ENCODE measurements at places on chromosomes 1 and 21.
A peak's percentile ranks its signal among the peaks of the same experiment; 100 is the strongest.

- DNase-seq = no peak
These were observed 248.7 kb upstream of the CSF3R start for GRCh38 chr1:36731226-36732014.

- DNase-seq = no peak
These were observed 25.6 kb downstream of the ZBTB17 start for GRCh38 chr1:15950302-15950701.

- DNase-seq = no peak
These were observed 13.0 kb downstream of the SOX13 start for GRCh38 chr1:204085876-204086275.

DNA sequence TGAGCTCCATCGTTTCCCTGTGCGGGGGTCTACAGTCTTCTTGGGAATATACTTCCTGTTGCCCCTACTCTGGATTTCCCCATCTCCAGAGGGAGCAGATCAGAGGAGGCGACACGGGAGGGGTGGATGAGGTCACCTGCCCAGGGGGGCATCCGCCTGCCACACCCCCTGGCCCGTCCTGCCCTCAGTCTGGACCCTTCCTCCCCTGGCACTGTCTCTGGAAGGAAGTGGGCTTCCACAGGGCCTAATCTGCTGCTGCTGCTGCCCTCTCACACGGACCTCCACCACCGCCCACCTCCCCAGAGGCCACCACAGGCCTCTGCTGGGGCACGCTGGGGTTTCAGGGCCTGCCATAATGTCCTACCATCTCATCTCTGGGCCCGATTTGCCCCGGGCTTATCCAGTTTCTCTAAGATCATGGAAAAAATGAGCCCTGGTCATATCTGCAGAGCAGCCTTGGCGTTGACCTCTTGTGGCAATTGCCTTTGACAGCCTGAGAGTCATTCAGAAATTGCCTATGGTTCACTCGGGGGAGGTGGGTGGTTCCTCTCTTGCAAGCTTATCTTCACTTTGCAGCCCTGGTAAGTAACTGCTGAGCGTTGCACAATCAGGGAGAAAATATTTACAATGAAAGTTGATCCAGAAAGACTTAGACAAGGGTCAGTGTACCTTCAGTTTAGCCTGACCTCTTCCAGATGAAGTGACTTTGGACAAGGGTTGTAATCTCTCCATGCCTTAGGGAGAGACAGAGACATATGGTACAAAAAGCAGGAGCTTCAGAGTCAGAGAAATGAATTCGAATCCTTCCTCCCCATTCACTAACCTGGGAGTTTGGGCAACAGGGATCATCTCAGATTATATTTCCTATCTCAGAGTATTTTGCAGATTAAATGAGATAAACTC is 252.4 kb downstream of the TOMM20 start:
- DNase-seq = no peak

GRCh38 chr1:19921310-19921709 is 2.1 kb downstream of the PLA2G2E start:
- no peak for DNase-seq

DNA sequence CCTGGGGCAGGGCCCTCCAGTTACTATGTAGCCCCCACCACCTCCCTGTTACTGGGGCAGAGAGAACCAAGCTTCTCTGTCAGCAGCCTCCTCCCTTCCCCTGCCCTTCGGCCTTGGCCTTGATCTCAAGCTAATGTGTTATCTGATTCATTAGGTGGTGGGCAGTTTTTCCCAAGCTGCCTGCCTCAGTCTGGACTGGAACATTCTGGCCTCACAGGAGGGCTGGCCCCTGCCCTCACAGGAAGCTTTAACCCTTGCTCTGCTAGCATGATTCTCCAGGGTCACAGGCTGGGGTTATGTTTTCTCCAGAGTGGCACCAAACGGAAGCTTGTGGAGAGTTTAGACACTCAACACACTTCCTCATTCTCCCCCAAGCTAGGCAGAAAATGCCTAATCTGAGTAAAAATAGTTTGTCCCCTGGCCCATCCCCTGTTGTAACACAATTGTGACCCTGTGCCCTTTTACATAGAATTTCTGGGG is 37.2 kb upstream of the SLC6A9 start:
- DNase-seq = no peak

DNA sequence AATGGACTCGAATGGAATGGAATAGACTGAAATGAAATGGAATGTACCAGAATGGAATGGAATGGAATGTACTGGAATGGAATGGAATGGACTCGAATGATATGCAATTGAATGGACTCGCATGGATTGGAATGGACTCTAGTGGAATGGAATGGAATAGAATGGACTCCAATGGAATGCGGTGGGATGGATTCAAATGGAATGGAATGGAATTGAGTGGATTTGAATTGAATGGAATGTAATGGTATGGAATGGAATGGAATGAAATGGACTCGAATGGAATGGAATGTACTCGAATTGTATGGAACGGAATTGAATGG is 99.6 kb upstream of the FBXO28 start:
- DNase-seq = no peak

GRCh38 chr1:43947874-43948437 is 1.2 kb downstream of the IPO13 start:
- no peak for DNase-seq

GRCh38 chr1:145711213-145711651 is 4.1 kb upstream of the PDZK1 start:
- DNase-seq = no peak

GRCh38 chr1:29539971-29540370 is 303.6 kb downstream of the PTPRU start:
- no peak for DNase-seq

- DNase-seq = no peak
These were observed 24.1 kb downstream of the EIF4G3 start for GRCh38 chr1:21152423-21153100.

DNA sequence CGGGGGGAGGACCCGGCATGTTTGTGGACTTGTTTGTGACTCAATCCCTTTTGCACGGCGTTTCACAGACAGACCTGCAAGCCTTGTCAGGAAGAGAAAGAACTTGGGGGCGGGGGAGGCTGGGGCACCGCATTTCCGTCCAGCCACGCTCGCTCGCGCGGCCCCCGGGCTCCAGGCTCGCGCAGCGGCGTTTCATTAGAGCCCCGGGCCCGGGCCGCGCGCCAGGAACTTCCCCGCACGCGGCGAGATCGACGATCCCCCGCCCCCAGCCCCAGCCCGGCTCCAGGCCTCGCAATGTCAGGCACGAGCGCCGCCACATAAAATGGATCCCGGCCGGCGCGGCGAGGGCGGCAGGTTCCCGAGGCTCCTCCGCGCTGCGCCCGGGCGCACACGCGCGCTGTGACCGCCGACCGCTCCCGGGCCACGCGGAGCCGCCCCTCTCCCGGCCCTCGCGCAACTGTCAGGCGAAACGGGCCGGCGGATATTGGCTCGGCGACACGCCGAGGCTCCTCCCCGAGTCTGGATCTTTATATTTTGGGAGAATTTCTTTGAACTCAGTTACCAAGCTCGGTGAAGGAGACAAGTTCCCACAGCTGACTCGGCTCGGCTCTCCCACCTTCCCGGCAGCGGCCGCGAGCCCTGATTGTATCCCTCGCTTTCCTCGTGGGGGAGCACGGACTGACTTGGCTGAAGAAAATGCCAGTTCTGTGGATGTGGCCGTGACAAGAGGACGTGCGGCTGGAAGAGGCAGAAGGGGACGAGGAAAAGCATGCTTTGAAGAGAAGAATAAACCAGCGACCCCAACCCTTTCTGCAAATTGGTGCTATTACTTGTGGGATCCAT is at the start of gene KIF26B:
TSS of gene KIF26B (plus strand) at position 557 of the 843 bp plus-strand sequence. CDS start 440 bp downstream, outside the sequence.
- DNase-seq = no peak

- no peak for DNase-seq
These were observed 857.4 kb downstream of the USP25 start for GRCh38 chr21:16587141-16587581.

DNA sequence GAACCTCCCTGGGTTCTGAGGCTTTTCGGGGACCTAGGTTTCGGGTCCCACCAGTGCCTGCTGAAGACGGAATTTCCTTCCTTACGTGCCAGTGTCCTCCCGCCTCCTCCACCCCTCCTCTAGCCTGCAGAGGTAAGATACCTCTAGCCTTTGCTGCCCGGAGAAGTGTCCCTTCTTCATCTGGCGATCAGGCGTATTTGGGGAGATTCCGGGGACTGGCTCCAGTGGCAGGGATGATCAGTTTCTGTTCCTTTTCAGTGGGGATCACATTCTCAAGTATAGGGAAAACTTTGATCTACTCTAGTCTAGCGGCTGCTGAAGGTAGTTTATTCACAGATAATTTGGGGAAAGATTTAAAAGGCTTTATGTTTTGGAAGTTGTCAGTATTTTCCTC is 674 bp downstream of the CEP350 start:
- no peak for DNase-seq

DNA sequence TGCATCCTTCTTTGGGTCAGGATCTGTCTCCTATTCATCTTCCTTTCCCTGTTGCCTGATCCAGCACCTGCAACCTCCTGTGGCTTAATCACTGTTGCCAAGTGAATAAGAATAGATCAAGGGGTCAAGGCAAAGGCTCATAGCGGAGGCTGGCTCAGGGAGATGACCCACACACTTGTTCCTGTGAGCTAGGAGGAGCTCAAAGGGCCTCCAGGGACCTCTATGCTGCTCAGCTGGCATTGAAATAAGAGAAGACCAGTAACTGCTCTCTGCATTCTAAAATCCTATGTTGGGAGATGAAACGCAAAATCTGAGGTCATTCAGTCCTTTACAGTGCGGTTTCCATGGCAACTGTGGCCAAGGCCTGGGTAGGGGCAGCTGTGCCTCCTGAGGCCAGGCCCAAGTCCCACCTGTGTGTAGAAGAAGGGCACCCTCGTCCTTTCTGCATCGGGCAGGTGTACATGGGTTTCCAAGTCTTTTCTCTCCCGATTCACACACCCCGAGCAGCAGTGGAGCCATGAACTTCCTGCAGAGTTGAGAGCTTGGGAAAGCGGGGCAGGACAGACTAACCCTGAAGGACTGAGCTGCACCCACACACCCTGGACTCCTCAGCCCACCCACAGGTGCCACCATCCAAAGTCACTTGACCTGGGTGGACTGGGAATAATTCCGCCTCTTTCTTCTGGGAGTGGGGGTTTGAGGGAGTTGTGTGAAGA is 27.8 kb upstream of the STUM start:
- no peak for DNase-seq

DNA sequence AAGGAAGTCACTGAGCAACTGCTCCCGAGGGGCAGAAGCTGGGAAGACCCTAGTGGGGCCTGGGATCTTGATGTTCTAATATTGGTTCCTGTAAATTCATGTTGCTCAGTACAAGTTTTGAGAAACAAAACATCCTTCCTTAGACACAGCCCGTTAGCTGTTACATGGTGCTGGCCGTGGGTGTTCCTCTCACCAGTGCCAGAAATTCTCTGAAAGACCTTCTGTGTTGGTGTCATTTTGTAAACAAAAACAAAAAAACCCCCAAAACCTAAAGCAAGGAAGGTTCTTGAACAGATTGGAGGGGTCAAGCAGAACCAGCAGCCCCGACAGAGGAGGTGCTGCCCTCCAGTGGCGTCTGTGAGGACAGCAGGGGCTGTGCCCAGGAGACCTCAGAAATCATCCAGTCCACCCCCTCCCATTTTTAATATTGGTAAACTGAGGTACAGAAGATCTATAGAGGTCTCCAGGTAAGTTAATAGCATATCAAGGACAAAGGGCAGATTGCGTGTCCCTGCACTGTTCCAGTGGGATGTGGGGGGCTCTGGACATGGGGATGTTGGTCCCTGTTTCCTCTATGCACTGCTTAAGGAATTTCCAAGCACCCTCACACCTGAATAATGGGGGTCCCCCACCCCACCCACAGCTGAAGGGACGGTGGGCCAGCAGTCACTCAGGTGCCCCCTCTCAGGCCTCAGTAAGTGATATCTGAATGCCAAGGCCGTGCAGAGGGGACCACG is 38.2 kb downstream of the SLC2A7 start:
- peak; percentile 46 for DNase-seq

DNA sequence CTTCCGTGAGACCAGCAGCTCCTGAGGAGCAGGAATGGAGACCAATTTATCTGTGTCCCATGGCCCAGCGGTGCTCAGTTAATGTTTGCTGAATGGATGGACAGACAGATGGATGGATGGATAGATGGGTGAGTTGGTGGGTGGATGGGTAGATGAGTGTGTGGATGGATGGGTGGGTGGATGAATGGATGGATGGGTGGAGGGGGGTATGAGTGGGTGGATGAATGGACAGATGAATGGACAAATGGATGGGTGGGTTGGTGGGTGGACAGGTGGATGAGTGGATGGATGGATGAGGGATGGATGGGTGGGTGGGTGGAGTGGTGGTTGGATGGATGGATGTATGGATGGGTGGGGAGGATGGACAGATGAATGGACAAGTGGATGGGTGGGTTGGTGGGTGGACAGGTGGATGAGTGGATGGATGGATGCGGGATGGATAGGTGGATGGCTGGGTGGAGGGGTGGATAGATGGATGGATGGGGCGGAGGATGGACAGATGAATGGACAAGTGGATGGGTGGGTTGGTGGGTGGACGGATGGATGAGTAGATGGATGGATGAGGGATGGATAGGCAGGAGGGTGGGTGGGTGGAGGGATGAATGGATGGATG is 13.4 kb downstream of the EPHA2 start:
- no peak for DNase-seq

- no peak for DNase-seq
These were observed 12.7 kb upstream of the CPLANE2 start for GRCh38 chr1:16249596-16250241.

DNA sequence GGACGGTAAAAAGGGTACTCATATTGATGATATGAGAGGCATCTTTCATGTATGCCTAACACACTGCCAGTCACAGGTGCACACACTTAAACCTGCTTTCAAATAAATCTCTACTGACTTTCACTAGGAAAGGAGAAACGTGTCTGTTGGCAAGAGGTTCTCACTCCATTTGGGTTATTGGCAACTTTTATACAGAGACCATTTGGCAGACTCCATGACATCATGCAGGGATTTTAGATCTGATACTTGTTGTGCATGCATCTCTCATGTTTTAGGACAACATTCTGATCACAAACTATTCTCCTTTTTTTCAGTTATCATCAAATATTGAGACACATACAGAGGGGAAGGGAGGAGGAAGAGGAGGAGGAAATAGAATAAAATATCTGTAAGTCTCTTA is 31.5 kb downstream of the RGS7 start:
- no peak for DNase-seq

DNA sequence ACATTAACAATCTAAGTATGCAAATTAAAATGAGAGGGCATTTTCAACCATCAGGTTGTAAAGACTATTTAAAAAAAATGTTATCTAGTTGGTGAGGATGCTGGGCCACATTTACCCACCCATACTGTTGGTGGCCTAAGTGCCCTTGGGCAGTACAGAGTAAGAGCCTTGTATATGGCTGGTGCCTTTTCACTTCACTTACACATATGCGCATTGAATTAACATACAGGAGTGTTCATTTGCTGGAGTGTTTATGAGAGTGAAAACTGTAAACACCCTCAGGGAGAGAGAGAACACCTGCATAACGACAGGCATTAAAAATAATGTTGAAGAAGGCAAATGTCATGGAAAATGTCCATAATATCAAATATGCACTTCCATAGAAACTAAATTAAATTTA is 427.1 kb downstream of the PCP4 start:
- no peak for DNase-seq

- DNase-seq = no peak
These were observed 8.6 kb upstream of the EEIG2 start for GRCh38 chr1:108551137-108551862.

GRCh38 chr21:34205811-34206571 is 132.6 kb downstream of the MRPS6 start:
- DNase-seq = no peak

All from stimulated activated CD8-positive, alpha-beta memory T cell treated with anti-CD3 and anti-CD28 coated beads, Interleukin-4, amount 100 ng/mL, for 1 hour (primary cell).